GM23248 (cell line): ENCODE measurements at places on chromosomes 6 and 20.

DNA sequence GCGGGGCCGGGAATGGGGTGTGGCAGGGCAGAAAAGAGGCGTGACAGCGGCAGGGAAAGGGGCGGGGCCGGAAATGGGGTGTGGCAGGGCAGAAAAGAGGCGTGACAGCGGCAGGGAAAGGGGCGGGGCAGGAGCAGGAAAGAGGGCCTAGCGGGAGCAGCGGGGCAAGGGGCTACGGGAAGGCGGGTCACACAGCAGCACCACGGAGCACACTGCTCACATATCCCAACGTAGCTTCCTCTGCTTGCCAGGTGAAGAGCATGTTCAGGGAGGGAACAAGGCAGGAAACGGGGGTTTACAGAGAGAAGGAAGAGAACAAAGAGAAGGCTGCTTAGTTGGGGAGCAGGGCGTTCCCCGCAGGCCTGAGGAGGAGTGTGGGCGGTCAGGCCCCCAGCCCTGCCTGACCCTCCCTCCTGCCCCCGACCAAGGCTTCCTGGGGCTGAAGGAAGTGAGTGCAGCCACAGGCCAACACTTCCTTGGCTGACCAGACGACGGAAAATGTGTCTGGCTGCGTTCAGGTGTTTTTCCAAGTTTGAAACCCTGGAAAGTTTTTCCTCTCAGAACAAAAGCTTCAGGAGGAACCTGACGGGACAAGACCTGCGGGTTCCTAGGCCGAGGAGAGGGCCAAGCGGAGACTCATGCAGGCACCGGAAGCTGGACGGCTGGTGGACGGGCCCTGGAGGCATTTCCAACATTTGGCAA lies 13.8 kb downstream of the UCKL1 start:
- peak; percentile 58 for DNase-seq

- DNase-seq = no peak
Observed at GRCh38 chr20:13877793-13878192, 93.0 kb downstream of the NDUFAF5 start.

DNA sequence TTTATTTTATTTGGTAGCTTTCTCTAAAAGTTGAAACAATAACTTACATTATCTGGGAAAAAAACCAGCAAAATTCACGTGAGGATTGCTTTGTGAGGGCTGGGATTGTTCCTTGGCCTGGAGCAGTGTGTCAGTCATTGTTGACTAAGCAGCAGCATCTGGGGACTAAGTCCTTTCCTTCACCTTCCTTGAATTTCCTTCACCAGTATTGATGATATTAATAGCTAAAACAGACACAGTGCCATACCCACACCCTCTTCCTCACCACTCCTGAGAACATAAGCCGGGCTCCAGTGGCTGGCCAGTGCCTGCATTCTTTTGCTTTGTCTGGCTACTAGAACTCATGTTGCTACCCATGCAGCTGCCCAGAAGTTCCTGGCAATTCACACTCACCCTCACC lies 23.7 kb downstream of the PLCB1 start:
- DNase-seq = peak; percentile 15

DNA sequence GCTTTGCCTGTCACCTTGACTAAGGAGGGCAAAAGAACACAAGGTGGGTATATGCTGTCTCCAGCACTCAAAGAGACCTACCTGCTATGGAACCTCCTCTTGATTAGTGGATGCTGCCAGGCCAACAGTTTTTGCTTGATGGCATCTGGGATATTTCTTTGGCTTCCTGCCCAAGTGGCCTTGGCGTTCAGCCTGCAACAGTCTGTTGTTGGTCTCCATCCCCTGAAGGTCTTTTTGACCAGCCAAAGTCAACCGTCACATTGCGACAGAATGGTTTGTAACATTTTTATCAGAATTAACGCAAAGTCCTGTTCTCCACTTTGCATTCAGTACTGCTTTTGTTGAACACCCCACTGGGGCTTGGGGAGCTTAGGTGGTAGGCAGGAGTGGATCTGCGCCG lies 37.1 kb downstream of the SERPINB1 start:
- DNase-seq = no peak

GRCh38 chr20:1664911-1665310 lies 7.3 kb upstream of the SIRPG start:
- no peak for DNase-seq

DNA sequence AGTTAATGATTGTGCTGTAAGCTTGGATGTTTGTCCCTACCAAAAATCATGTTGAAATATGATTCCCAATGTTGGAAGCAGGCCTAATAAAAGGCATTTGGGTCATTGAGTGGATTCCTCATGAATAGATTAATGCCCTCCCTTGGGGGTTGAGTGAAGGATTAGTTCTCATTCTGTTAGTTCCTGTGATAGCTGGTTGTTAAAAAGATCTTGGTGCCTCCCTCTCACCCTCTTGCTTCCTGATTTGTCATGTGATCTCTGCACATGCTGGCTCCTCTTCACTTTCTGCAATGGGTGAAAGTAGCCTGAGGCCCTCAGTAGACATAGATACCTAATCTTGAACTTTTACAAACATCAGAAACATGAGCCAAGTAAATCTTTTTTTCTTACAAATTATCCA lies 115.6 kb upstream of the HCRTR2 start:
- DNase-seq = no peak

DNA sequence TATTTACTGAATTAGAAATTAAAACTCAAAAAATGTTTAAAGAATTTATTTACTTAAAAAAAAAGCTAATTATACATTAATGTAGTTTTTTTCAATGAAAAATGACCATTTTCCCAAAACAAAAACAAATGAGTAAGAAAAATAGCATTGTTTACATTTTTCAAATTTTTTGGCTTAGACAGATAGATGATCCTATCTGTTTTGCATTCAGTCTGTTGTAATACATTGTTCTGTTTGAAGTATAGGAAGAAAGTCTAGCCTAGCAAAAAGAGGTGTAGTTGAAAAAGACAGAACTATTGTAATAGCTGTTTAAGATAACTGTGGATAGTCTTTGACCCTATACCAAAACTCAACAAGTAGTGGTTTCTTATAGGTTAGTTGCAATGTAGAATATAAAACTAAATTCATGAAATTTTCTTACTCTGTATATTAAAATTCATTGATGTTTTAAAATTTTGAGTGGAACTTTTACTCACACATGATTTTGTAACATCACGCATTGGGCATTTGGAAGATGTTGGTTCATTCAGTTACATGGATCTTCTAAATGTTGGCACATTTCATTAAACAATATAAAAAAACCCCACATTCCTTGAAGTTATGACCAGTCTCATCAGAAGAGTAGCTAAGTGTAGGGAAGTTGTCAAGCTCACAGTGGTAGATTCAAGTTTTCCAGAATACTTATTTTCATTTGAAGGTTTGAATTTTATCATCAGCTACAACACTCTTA lies 62.0 kb downstream of the KCNS1 start:
- peak; percentile 54 for DNase-seq

- no peak for DNase-seq
Observed at GRCh38 chr6:37122861-37123260, 47.1 kb upstream of the PIM1 start.

DNA sequence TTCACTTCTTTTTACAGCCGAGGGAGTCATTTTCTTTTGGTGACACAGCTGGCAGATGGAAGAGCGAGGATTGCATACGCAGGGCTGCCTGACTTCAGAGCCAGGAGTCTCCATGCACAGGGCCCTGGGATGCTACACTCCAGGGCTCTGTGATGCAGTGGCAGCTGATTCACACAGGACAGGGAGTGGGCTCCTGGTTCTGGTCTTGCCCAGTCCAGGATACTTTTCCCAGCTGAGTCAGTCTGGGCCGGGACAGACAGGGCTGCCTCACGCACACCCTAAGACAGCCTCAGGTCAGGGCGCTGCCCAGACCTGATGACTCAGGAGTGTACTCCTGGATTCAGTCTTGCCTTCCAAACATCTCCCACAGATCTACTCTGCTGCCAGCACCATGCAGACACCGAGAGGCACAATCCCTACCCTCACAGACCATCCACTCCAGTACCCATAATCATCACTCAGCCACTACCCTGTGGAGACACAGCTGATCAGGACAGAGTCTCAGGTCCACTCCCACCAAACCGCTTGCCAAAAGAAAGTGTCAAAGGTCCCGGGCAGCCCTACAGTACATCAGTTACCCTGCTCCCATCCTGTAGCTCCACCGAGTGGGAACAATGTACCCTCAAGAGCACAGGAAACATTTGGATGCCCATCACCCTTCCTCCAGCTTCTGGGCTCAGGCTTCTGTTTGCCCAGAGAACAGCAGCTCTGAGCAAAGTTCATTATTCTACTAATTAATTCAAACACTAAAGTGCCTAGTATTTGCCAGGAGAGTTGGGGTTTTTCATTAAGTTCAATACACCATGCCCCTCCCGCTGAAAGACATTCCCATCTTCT lies 11.5 kb downstream of the SDC4 start:
- DNase-seq = peak; percentile 99

GRCh38 chr6:138422861-138423260 lies 18.8 kb downstream of the HEBP2 start:
- peak; percentile 30 for DNase-seq

- no peak for DNase-seq
Observed at GRCh38 chr20:41034239-41034638, 5.6 kb downstream of the TOP1 start.

GRCh38 chr20:23963941-23964340 lies 24.6 kb downstream of the GGTLC1 start:
- no peak for DNase-seq

DNA sequence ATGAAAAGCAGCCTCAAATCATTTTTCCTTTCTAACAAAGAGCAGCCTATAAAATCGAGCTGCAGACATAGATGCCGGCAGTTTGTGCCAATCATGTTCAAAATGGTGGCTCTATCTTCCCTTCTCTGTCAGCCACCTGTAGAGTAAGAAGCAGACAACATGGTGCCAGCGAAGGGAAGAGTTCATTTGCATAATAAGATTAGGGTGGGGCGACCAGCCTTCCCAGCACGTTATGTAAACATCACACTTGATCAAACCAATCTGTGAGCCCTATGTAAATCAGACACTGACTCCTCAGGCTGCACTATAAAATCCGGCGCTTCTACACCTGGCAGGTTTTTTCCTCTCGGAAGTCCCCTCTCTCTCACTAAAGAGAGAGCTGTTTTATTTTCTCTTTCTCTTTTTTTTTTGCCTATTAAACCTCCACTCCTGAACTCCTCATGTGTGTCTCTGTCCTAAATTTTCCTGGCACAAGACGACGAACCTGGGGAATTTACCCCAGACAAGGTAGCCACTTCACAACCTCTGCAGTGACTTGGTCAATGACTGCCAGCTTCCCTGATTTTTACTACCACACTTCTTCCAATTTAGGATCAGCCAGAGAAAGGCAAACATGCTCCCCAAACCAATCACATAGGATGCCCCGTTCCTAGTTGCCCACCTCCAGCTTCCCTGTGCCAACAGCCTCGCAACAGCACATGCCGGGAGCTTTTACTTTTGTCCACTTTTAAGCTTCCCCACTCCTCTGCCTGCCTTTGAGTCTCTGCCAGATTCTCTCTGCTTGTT lies 12.9 kb downstream of the TPMT start:
- no peak for DNase-seq
